ENCODE measurements at places on chromosomes 7 and 10.

DNA sequence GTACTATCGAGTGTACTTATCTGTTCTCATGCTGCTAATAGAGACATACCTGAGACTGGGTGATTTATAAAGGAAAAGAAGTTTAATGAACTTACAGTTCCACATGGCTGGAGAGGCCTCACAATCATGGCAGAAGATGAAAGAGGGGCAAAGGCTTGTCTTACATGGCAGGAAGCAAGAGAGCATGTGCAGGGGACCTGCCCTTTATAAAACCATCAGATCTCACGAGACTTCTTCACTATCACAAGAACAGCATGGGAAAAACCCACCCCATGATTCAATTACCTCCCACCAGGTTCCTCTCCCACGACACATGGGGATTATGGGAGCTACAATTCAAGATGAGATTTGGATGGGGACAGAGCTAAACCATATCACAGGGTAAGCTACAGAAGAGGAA is 4.5 kb downstream of the NDUFA5 start:
- DNase-seq: no peak

GRCh38 chr7:159013181-159013690 is 131.4 kb downstream of the VIPR2 start:
- no peak for DNase-seq

- no peak for DNase-seq
Measured at GRCh38 chr7:116334555-116334954, 124.2 kb downstream of the TES start.

DNA sequence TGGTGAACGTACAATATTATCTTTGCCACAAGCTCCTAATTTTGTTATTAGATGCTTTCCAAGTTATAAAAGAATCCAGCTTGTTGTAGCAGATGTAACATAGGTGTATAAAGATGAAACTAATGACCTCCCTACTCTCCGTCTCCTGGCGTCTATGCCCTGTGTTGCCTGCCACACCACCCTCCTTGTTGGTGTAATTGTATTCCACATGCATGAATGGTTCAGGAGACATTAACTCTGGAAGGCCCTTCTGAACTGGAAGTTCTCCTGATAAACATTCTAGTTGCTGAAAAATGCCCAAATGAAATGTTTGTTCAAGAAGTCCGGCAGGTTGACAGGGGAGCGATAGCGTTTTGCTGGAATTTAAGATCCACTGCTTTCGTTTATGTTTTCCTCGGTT is 53.9 kb upstream of the SEPHS1 start:
- no peak for DNase-seq

GRCh38 chr10:123583639-123584418 is 82.3 kb upstream of the GPR26 start:
- DNase-seq: peak; percentile 37

DNA sequence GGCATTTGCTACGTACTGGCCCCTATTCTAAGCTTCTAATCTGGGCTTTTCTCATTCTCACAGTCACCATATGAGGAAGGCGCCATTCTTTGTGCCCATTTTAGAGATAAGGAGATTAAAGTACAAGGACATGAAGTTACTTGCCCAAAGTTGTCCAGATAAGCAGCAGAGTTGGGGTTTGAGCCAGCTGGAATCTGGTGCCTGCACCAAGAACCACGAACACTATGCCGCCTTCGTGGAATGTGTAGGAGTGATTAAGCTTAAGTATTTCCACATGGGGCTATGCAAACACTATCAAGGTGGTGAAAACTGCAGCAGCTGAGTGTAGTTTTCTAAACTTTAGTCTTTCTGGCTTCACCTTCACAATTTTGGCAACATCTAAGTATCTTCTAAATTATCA is 342.7 kb upstream of the ETV1 start:
- no peak for DNase-seq

GRCh38 chr7:137026176-137026500 is 157.7 kb downstream of the CHRM2 start:
- DNase-seq: no peak
